GDM1 (cell line): ENCODE measurements at places on chromosomes 16 and 17.

GRCh38 chr17:21218101-21218500 is 4.1 kb upstream of the TMEM11 start:
- no peak for DNase-seq

- DNase-seq = no peak
These were observed 54.9 kb upstream of the MYH10 start for GRCh38 chr17:8685381-8685780.

- DNase-seq = no peak
These were observed 411.4 kb upstream of the SOX9 start for GRCh38 chr17:71709271-71709890.

DNA sequence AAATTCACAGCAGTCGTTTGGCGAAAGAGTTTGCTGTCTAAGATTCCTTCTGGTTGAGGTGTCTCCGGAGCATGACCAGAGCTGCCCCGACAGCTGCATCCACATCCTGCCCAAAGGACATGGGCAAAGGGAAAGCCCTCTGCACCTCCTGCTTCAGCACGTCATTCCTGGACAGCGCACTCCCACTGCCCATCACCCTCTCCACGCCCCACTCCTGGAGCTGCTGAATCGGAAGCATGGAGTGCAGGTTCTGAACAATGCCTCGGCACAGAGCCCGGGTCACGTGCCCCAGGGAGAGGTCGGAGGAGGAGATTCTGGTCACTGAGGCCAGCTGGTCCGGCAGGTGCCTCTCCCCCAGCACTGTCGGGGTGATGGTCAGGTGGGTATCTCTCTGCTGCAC is 1.3 kb upstream of the TRPV1 start:
- no peak for DNase-seq

GRCh38 chr16:63816276-63816675 is 1305.6 kb downstream of the CDH11 start:
- DNase-seq = no peak

DNA sequence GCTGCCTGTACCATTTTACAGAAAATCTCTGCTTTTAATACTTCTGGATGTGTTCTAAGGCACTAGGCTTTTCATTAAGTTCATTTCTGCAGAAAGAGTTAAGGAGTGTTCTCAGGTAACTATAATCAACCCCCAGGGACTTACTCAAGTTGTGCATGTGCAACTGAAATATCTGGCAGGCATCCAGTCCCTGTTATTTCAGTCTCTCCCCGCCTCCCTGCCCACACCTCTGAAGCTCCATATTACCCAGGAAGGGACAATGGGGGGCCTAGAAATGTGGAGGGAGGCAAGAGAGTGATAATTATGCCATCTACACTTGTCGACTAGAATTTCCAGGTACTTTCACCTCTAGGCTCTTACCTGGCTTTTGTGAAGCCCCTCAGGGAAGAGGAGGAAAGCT is 432.2 kb downstream of the MAF start:
- no peak for DNase-seq

DNA sequence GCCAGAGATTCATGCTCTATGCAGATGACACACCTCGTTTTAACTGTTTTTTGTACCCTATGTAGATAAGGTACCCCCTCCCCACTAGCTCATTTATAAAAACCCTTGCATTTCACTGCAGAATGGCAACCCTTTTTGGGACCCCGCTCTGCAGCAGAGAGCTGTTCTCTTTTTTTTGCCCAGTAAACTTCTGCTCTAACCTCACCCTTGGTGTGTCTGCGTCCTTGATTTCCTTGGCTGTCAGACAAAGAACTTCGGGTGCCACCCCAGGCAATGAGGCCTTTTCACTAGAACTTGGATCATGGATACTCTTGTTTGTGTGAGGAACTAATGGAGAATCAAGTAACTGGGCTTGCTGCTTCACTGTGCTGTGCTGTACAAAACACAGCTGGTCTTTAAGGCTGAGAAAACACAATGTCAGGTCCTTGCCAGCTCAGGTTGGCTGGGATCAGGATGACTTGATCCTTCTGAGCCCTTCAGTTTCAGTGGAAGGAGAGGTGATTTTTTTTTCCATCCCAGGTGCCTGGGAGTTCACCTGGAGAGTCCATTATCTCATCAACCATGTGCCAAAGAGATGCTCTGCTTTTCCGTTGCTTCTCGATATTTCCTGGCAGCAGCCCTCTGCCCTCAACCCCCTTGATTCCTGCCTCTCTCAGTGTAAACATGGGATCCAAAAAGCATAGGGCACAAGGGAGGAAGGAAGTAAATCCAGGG is 133.2 kb upstream of the FAM20A start:
- no peak for DNase-seq

- DNase-seq = no peak
These were observed 26.5 kb upstream of the SLC39A11 start for GRCh38 chr17:73118951-73119391.

DNA sequence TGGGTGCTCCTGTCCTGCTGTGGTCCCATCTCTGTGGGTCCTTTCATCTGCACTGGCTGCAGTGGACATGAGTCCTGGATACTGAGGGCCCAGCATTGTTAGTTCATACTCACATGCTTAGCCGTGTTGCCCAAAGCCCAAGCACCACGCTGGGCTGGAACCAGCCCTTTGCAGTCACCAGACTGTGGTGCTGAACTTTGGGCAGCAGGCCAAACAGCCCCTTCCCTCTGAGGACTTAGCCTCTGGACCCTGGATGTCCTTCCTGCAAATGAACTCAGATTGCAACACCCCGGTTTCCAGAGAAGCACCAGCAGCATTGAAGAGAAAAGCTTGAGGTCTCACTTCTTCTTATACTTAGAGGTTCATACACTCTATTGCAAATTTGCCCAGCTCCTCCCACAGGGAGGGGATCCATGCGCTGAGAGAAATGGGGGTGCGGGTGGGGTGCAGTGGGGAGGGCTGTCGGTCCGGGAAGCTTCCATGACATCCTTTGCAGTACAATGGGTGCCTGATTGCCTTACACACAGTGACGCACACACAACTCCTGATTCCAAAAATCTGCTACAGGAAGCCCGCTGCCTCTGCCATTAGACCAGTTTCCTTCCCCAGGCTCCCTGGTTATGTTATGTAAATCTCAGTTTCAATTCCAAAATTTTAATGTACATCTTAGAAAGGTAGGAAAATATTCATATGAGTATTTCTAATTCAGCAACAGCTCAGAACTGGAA is 65.8 kb downstream of the RGS9 start:
- DNase-seq = no peak

GRCh38 chr17:67171560-67171959 is 73.4 kb downstream of the HELZ start:
- no peak for DNase-seq

GRCh38 chr16:22751104-22751667 is 62.8 kb upstream of the HS3ST2 start:
- DNase-seq = no peak

DNA sequence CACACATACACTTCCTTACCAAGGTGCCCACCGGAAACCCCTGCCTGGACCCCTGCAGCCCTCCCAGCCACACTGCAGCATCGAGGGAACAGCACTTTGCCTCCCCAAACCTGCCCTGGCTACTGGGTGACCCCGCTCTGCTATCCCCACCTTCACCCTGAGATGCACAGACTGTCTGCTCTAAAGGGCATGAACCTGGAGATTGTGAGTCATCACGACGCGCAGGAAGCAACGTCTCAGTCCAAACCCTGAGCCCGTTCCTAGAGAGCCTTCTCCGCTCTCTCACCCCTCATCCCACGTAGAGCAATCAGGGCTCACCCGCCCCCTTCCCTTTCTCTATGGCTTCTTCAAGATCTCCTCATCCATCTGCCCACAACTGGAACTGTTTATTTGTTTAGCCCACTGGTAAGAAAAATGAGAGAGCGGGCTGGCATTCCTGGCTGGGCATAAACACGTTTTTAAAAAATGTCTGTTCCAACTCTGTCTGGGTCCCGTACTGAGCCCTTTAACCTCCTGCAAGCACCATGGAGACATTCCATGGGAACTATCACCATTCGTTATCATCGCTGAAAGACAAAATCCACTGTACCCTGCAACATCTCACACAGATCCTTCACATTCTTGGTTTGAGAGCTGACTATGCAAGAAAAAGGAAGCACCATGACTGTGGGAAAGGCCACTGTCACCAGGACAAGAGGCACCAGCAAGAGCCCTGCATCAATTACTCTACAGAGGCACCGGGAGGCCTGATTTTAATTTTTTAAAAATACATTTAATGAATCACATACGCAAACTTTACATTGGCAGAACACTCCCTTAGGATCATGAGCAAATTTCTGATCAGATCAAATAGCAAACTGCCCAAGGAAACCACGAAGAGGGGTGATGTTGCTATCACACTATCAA is 28.2 kb downstream of the ZFHX3 start:
- no peak for DNase-seq

GRCh38 chr16:89584768-89585549 is 9.4 kb downstream of the CPNE7 start:
- DNase-seq = no peak

- DNase-seq = no peak
These were observed 44.7 kb downstream of the RPH3AL start for GRCh38 chr17:307741-308507.

DNA sequence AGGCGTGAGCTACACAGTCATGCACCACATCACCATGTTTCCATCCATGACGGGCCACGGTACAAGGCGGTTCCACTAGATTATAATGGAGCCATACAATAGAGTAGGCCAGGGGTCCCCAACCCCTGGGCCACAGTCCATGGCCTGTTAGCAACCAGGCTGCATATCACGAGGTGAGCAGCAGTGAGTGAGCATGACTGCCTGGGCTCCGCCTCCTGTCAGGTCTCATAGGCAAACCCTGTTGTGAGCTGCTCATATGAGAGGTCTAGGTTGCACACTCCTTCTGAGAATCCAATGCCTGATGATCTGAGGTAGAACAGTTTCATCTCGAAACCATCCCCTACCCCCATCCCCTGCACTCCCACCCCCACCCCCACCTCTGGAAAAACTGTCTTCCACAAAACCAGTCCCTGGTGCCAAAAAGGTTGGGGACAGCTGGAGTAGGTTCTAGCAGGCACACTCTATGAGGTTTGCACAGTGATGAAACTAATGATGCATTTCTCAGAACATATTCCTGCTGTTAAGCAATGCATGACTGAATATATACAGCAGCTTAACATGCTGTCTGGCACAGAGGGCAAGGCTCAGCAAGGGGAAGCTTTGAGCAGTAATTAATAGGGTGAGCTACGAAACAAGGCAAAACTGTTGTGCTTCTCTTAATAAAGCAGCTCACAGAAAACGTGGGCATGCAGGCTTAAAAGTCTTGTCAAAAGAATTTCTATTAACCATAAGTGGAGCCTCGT is 108.0 kb downstream of the VPS53 start:
- DNase-seq = no peak

- DNase-seq = no peak
These were observed 2.6 kb upstream of the PPM1E start for GRCh38 chr17:58753026-58753425.

GRCh38 chr16:424033-424622 is 1.3 kb upstream of the RAB11FIP3 start:
- no peak for DNase-seq

- DNase-seq = no peak
These were observed 112.6 kb downstream of the CDH8 start for GRCh38 chr16:61923629-61924028.
